ENCODE measurements at places on chromosomes 2 and 18.

- DNase-seq, result no peak
Observed at GRCh38 chr2:235709969-235710879, 216.4 kb downstream of the AGAP1 start.

GRCh38 chr18:27996801-27997272 lies 180.1 kb downstream of the CDH2 start:
- no peak for DNase-seq

DNA sequence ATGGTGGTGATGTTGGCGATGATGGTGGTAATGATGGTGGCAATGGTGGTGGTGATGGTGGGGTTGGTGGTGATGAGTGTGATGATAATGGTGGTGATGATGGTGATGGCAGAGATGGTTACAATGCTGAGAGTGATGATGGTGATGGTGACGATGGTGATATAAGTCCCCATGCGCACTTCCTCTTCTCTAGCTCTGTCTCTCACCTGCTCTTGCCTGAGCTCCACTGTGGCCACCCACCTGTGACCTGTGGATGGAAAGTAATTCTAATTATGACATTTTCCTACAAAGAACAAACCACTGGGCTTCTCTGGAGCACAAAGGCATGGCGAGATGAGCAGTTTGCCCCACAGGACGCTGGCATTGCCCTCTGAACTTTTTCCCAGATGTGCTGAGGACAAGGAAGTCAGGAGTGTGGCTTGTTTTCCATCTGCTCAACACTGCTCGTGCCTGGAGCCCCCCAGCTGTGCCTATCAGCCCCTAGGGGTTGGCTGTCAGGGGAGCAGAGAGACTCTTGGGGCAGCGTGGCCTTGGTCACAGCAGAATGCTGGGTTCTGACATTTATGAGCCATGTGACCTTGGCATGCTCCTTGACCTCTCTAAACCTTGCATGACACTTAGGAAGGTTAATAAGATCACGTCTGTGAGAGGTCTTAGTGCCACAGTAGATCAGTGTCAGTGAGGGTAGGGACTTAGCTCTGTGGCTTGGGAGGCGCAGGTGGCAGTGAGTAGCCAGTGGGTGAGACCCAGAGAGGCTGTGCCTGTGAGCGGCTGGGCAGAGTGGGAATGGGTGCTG lies 68.4 kb downstream of the RRM2 start:
- no peak for DNase-seq

GRCh38 chr2:177717831-177718618 lies 325.5 kb downstream of the AGPS start:
- no peak for DNase-seq

DNA sequence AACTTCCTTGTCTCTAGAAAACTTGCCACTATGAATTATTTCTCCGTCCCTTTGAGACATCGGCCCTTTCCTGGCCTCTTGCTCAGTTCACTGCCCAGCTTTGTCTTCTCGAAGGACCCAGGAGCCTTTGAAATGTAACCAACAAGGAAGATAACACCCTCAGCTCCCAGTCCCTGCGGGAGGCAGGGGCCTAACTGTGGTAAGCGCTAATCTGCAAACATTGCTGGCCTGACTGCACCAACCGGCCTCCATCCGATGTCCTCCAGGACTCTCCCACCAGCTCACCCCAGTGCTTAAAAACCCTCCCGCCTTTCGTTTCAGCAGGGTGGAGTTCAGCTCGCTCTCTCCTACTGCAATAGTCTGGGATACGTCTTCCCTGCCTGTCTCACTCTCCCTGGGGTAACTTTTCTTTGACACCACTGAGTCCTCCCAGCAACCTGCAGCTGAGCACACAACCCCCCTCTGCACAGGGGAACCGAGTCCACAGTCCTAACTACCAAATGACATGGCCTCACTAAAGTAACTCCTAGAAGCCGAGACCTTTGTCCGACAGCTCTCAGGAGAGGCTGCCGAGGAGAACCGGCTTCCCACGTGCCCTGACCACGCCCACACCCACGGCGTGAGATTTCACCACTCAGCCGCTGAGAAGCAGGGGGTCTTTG lies 76.1 kb downstream of the MBP start:
- DNase-seq, result no peak

DNA sequence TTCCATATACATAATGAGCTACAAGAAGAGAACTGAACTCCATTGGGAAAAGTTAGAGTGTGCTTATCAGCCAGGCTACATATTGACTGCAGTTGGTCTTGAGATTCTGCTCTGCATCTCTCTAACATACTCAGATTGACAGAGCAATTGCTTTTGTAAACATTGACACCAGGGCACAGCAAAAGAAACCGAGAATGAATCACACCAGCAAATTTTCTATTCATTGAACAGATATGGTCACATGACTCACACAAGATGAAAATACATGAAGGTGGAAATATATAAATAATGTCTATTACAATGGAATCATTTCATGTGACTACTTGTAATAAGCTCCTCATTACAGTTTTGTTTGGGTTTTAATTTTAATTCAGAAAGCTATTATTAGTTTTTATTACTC lies 691.9 kb upstream of the TMEFF2 start:
- DNase-seq, result no peak

Measured in CD4-positive, alpha-beta T cell treated with Interleukin-15 for 1 hour (primary cell).